ENCODE measurements at places on chromosomes 4 and X.

DNA sequence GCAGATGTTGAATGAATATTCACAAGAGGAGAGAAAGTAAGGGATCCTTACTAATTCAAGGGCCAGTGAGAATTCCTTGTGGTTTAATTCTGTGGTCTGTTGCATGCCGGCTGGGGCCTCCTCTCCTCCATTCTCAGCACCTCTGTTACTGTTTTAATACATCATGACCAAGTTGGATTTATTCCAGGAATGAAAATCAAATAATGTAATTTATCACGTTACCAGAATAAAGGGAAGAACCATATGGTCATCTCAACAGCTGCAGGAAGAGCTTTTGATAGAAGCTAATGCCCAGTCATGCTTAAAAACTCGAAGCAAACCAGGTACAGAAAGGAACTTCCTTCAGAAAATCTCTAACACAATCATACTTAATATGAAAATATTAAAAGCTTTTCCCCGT is 54.1 kb downstream of the GRK4 start:
- DNase-seq: no peak

GRCh38 chrX:40012039-40012867 is 85.5 kb downstream of the BCOR start:
- DNase-seq: no peak

GRCh38 chr4:88757776-88758175 is 60.1 kb upstream of the NAP1L5 start:
- DNase-seq: no peak

DNA sequence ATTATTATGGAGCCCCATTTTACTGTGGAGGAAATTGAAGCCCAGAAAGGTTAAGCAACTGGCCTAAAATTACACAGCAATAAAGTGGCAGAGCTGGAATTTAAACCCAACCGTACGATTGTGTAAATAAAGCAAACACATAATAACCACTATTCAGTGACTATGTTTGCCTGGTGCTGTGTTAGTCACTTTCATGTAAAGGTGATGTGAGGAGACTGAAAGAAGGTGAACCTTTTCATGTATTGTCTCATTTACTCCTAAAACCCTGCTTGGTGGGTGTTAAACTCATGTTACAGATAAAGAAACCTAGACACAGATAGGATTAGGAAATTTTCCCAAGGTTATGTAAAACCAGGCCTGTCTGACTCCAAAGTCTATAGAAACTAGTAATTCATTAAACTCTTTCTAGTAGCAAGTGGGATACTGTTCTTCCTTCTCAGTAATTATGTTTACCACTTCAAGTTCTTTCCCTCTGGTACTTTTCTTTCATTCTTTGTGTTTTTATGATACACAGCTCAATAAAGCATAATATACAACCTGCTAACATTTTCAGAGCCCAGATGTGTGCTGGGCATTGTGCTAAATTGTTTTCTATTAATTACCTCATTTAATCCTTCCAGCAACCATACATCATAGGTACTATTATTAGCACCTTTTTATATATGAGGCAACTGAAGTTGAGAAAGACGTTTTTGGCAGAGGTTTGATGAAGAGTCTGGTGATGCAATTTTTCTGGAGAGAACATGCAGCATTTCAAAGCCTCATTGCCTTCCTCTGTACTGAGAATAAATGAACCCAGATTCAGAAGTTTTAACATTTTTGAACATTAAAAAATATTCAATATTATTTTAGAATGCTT is 202.7 kb downstream of the SPRY1 start:
- no peak for DNase-seq
